ENCODE measurements at places on chromosomes 6 and 20. TPM values are rescaled to one million over a fixed set of nuclear protein-coding genes. Genes with fewer than 3 reads are reported as not detected.

DNA sequence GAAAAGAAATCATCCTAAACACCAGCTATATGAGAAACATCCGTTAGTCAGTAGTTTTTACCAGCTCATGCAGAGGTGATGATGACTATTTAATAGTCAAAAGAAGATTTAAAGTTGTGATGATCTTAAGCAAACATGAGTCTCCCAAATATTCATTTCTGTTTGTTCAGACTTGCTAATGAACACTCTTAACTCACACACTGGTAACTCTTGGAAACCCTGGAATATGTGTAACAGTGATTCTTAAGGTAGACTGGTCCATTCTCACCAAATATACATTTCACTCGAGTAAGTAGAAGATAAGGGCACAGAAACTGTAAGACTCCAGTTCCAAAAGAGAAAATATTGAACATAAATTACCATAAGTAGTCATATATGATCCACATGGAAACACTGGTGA lies 29.1 kb downstream of the RSPO3 start:
- DNase-seq, result no peak
- H3K27me3 ChIP-seq, result no peaks in the 10 kb centered on the region
- peaks cover 17% of the 10 kb centered on the region for H3K4me1 ChIP-seq
- no peak overlapping the region for H3K27ac ChIP-seq
- no peaks in the 10 kb centered on the region for H3K36me3 ChIP-seq
- H3K4me3 ChIP-seq, result no peak overlapping the region

DNA sequence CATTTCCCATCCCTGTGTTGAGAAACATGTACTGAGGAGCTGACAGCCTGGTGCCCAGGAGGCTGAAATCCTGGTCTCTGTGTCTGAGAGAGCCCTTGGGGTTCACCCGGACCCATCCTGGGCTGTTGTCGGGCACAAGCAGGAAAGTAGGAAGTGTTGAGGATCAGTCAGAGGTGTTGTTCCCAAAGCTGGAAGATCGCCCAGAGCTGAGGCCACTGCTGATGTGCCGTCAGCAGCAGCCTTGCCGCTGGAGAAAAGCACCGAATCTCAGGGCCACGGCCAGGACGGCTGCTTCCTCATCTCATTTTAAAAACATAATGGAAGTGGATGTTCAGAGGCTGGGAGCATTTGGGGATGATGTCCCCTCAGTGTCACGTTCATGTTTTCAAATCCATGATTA lies 218.5 kb downstream of the UST start:
- H3K4me3 ChIP-seq, result no peak overlapping the region
- no peak overlapping the region for H3K27ac ChIP-seq
- H3K27me3 ChIP-seq, result no peaks in the 10 kb centered on the region
- H3K36me3 ChIP-seq, result peaks cover 10% of the 10 kb centered on the region
- peaks cover 13% of the 10 kb centered on the region for H3K4me1 ChIP-seq

DNA sequence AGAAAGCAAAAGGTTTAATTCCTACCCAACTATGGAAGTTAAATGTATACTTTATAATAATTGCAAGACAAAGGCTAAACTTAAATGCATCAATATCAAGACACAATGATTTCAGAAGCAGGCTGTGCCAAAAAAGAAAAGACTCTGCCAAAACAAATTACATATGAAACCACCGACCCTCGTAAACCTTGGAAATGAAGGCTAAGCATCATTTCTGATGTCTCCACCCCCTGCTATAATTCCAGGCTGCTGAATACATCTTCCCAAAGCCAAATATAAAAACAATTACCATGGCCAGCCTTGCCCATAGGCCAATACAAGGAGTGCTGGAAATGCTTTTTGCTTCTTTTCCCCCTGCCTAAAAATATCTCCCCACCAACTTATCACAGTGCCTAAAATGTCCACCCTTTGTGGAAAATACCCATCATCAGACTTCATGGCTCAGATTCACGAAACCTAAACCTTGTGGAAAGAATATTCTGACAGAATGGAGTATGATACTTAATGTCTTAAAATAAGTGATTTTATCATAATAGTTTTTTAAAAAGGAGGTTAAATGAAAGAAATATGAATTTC lies 37.4 kb downstream of the RCAN2 start:
- no peaks in the 10 kb centered on the region for H3K27me3 ChIP-seq
- no peak for DNase-seq
- H3K36me3 ChIP-seq, result no peaks in the 10 kb centered on the region

DNA sequence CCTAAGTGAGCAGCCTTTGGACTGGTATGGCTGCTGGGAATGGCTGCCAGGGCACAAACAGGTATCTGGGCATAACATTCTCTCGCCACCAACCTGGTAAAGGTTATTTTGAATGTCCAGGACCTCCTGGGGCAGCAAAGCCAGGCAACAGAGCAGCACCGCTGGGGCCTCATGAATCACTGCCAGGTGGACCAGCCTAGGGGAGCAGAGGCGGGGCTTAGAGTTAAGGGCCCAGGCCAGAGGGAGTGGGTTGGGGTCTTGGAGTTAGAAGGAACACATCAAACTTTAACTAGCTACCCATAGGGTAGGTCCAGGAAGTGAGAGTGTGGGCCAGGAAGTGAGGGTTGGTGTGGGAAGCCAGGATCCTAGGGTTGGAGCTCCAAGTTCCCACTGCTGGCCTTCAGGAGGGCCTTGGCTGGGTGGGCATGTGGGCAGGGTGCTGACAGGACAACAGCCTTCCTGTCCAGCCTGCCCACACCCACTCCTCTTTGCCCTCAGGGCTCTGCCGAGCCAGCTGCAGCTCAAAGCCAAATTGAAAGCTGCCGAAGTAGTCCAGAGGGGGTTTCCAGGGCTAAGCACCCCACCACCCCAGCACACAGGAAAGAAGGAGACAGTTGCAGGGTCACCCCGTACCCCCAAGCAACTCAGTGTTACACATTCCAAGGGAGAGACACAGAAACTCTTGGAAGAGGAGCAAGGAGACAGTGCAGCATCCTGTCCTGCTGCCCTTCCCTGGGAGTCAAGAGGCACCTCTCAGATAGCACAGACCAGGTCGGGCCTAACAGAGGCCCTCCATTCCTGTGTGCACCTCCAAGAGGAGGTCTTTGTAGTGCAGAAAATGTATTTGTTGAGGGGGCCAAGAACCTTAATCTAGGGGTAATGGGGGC lies 2.6 kb downstream of the NFKBIE start:
- H3K36me3 ChIP-seq, result no peaks in the 10 kb centered on the region
- H3K27ac ChIP-seq, result peak overlapping the region; percentile 74
- no peak for DNase-seq
- H3K27me3 ChIP-seq, result peaks cover 5% of the 10 kb centered on the region
- H3K4me3 ChIP-seq, result peak overlapping the region; percentile 93

- no peaks in the 10 kb centered on the region for H3K27me3 ChIP-seq
- H3K4me1 ChIP-seq, result no peaks in the 10 kb centered on the region
- no peak overlapping the region for H3K4me3 ChIP-seq
- DNase-seq, result no peak
These were observed 634.0 kb upstream of the PTCHD4 start for GRCh38 chr6:48744948-48745347.

DNA sequence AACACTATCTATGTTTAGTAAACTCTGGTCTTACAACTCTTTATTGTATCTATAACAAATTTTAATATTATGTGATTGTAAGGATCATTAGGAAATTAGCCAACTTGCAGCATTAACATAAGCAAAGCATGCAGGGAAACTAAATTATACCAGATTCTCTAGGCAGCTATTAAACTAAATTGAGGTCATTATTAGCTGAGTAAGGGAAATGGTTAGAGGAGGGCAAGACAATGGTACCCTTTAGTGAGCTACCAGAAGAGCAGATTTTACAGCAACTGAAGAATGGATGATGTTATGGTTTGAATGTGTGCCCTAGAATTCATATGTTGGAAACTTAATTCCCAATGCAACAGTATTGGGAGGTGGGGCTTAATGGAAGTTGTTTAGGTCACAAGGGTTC lies 79.1 kb downstream of the SMPDL3A start:
- H3K27ac ChIP-seq, result no peak overlapping the region
- H3K36me3 ChIP-seq, result no peaks in the 10 kb centered on the region
- H3K27me3 ChIP-seq, result no peaks in the 10 kb centered on the region
- no peak for DNase-seq

- peaks cover 22% of the 10 kb centered on the region for H3K4me1 ChIP-seq
- no peak overlapping the region for H3K27ac ChIP-seq
- H3K27me3 ChIP-seq, result peaks cover 13% of the 10 kb centered on the region
- H3K36me3 ChIP-seq, result no peaks in the 10 kb centered on the region
These were observed 9.6 kb upstream of the PLTP start for GRCh38 chr20:45921337-45922189.

DNA sequence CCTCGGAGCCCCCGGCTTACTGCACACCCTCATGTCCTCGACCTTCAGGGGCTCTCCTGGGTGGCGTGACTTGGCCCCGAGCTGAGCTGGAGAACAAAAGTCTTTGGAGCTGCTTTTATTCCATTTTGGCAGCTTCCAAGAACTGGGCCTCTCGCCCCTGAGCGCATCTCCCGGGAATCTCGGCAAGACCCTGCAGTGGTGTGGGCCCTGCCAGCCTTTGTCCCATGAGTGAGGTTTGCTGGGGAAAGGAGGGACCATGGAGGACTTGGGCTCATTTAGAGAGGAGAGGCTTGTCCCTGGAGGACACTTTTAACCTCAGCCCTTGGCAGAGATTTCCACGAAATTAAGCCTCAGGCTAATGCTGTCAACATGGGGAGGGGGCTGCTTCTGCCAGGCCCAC lies 62.3 kb upstream of the SLCO4A1 start:
- DNase-seq, result no peak
- H3K36me3 ChIP-seq, result no peaks in the 10 kb centered on the region
- no peak overlapping the region for H3K4me3 ChIP-seq
- no peak overlapping the region for H3K27ac ChIP-seq
- peaks cover 54% of the 10 kb centered on the region for H3K27me3 ChIP-seq

- no peak overlapping the region for H3K4me3 ChIP-seq
- H3K27ac ChIP-seq, result no peak overlapping the region
- H3K27me3 ChIP-seq, result peaks cover 8% of the 10 kb centered on the region
- H3K36me3 ChIP-seq, result no peaks in the 10 kb centered on the region
These were observed 1279.0 kb upstream of the MAP3K7 start for GRCh38 chr6:91865889-91866288.

GRCh38 chr20:37190354-37191112 lies 11.2 kb upstream of the MROH8 start:
- peaks cover 18% of the 10 kb centered on the region for H3K36me3 ChIP-seq
- no peak overlapping the region for H3K4me3 ChIP-seq
- H3K27ac ChIP-seq, result peak overlapping the region; percentile 26
- peaks cover 24% of the 10 kb centered on the region for H3K4me1 ChIP-seq

GRCh38 chr6:133741375-133741861 lies 147.5 kb upstream of the TCF21 start:
- H3K27ac ChIP-seq, result no peak overlapping the region
- H3K4me1 ChIP-seq, result peaks cover 7% of the 10 kb centered on the region
- no peaks in the 10 kb centered on the region for H3K36me3 ChIP-seq
- no peaks in the 10 kb centered on the region for H3K27me3 ChIP-seq
- no peak for DNase-seq

GRCh38 chr20:17430125-17430950 lies 100.8 kb downstream of the BFSP1 start:
- no peak for DNase-seq
- H3K36me3 ChIP-seq, result no peaks in the 10 kb centered on the region
- peaks cover 17% of the 10 kb centered on the region for H3K4me1 ChIP-seq
- H3K27ac ChIP-seq, result peak overlapping the region; percentile 83
- H3K27me3 ChIP-seq, result peaks cover 19% of the 10 kb centered on the region

DNA sequence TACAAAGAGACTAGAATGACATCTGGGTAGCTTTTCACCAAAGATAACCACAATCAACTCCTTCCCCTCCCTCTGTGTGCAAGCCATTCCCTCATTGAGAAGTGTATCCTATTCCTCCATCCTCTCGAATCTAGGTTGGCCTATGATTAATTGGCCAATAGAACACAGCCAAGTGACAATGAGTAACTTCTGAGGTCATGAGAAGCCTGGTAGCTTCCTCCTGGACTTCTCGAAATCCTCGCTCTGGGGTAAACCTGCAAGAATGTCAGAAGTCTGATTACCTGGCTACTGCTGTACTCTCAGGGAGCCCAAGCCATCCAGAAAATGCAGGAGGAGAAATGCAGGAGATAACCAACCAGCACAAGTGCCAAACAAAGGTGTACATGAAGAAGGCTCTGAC lies 13.1 kb downstream of the ARHGAP18 start:
- no peak overlapping the region for H3K27ac ChIP-seq
- H3K4me3 ChIP-seq, result no peak overlapping the region
- H3K27me3 ChIP-seq, result no peaks in the 10 kb centered on the region
- no peak for DNase-seq
- no peaks in the 10 kb centered on the region for H3K4me1 ChIP-seq
- no peaks in the 10 kb centered on the region for H3K36me3 ChIP-seq

The SLC17A3 gene
- not detected for total RNA-seq

The TRIM15 gene
- total RNA-seq, result 1.4 TPM

The CST5 gene
- total RNA-seq, result 0.79 TPM

The GINS1 gene
- 13.7 TPM for total RNA-seq

The MOG gene
- not detected for total RNA-seq

The CTAGE9 gene
- total RNA-seq, result not detected

The COL19A1 gene
- total RNA-seq, result 1.6 TPM
